Breast epithelium (tissue), 4 donors: ENCODE measurements at places on chromosomes 7 and 10. TPM values are rescaled to one million over a fixed set of nuclear protein-coding genes. Genes with fewer than 3 reads are reported as not detected.

The CEP55 gene
- total RNA-seq = 2.1 TPM

The HOXA1 gene
- total RNA-seq = 0.33 TPM

- H3K4me3 ChIP-seq = no peak overlapping the region
- H3K27me3 ChIP-seq = no peaks in the 10 kb centered on the region
These were observed 78.4 kb downstream of the DGKI start for GRCh38 chr7:137768366-137768765.

GRCh38 chr10:11091517-11092102, 73.9 kb downstream of the CELF2 start:
- H3K4me3 ChIP-seq = no peak overlapping the region
- H3K36me3 ChIP-seq = no peaks in the 10 kb centered on the region
- no peak for DNase-seq
- no peaks in the 10 kb centered on the region for H3K27me3 ChIP-seq
- H3K27ac ChIP-seq = no peak overlapping the region

- no peak overlapping the region for H3K27ac ChIP-seq
- H3K4me3 ChIP-seq = no peak overlapping the region
- no peaks in the 10 kb centered on the region for H3K4me1 ChIP-seq
These were observed 2.4 kb upstream of the MKLN1 start for GRCh38 chr7:131325179-131325840.

DNA sequence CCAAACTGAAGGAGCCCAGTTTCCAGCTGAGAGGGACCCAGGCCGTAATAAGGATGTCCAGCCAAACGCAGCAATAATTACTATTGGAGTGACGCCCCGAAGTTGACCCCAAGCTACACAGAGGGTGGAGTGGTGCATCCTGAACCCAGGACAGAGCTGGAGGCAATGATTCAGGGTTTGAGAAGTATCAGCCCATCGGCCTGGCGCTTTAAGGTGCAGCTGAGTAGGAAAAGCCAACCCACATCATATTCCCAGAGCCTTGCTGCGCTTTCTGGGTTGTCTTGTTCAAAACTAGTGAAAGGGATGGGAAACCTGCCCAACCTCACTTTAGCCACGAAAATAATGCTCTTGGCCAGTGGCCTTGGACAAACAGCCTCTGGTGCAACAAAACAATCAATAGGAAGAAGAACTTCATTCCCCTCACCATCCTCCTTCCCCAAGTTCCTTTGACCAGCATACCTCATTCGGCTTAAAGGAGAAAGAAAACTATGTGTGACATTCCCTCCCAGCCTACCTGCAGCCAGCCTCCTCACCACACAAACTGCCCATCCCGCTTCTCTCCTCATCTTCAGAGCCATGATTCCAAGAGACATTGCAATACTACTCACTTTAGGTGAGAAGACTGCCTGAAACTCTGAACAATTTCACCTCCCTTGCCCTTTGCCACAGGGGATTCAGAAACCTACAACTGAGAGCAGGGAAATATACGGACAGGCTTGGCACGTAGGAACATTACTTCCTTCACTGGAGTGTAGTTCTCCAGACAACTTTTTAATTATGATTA, 217.2 kb upstream of the MKLN1 start:
- H3K27me3 ChIP-seq = no peaks in the 10 kb centered on the region
- no peaks in the 10 kb centered on the region for H3K36me3 ChIP-seq
